Activated naive CD4-positive, alpha-beta T cell treated with Interleukin-2 at 50 U/mL for 16 hours (primary cell): ENCODE measurements at places on chromosomes 5 and 9.

- DNase-seq, result no peak
Observed at GRCh38 chr9:134487066-134487710, 154.4 kb upstream of the COL5A1 start.

- no peak for DNase-seq
Observed at GRCh38 chr5:73861313-73861988, 235.5 kb downstream of the ARHGEF28 start.

- DNase-seq, result no peak
Observed at GRCh38 chr5:159133041-159133741, 33.5 kb upstream of the EBF1 start.

DNA sequence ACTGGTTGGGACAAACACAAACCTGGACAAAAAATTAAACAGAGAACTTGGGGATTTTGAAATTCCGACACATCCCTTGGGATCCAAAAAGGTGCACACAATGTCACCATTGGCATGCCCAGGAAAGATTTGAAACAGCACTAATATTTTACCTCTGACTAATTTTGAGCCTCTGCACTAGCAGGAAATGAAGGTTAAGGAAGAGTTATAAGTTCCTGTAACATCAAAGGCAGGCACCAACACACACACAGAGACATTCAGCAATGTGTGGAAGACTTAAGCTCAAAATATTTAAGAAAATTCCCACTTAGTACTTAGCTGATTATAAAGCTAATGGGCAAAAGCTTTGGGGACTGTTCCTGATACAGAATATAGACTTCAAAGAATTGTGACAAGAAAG lies 247.0 kb downstream of the CDH9 start:
- no peak for DNase-seq

GRCh38 chr5:57002959-57003485 lies 51.1 kb upstream of the MIER3 start:
- no peak for DNase-seq

DNA sequence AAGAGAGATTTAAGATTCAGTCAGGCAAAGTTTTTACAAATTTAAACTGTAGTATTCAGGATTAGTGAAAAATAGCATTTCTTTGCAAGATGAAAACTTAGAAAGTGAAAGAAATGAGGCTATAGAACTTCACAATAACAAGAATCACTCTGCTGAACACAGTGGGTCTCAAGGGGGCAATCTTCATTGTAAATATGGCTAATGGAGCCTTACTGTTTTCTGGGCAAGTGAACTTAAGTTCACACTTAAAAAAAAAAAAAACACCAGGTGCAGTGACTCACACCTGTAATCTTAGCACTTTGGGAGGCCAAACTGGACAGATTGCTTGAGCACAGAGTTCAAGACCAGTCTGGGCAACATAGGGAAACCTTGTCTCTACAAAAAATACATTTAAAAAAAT lies 175.9 kb upstream of the SNX2 start:
- DNase-seq, result no peak

- DNase-seq, result no peak
Observed at GRCh38 chr5:30693326-30693725, 500.2 kb upstream of the CDH6 start.

GRCh38 chr5:34586117-34586885 lies 69.8 kb upstream of the RAI14 start:
- DNase-seq, result no peak

DNA sequence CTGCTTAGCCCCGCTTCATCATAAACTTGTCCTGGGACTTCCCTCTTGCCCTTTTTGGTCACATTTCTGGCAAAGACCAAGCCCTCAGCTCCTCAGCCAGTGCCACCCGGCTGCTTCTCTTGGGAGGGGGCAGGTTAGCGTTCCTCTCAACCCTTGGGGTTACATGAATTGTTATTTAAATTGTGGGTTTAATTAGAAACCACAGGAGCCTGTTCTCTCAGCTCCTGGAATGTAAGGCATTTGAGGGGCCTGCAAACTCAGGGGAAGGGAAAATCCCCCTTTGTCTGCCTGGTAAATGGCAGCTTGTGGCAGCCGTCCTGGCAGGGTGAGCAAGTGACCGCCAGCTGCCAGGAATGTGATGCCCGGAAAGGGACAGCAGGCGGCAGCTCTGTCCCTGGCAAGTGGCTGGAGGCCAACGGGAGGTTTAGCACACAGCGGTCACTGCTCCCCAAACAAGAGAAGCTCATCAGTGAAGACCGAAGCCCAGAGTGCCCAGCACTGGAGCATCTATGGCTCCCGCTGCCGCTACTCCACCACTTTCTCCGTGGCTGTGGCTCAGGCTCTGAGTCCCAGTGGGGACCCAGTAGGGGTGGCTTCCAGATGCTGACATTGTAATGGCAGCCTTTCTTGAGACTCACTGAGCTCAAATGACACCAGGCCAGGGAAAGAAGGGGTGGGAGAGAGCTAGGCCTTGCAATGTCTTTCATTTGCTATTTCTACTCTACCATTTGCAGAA lies 51.7 kb downstream of the SHB start:
- DNase-seq, result no peak

DNA sequence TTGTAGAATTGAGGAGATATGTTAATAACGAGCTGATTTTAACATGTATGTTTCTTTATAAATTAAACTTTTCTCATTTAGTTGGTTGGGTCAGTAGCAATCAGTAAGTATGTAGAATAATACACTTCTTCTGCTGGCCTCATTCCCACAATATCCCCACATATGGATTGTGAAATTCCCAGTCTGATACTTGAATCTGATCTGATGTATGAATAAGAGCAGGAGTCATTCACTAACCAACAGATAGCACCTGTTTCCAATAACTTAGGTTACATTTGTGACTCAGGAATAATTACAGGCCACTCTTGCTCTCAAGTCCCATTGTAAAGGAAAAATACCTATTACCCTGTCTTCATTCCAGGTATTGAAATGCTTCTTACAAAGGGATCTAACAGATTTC lies 23.9 kb downstream of the SLC36A1 start:
- no peak for DNase-seq

- DNase-seq, result no peak
Observed at GRCh38 chr5:79357398-79357797, 121.5 kb downstream of the JMY start.

DNA sequence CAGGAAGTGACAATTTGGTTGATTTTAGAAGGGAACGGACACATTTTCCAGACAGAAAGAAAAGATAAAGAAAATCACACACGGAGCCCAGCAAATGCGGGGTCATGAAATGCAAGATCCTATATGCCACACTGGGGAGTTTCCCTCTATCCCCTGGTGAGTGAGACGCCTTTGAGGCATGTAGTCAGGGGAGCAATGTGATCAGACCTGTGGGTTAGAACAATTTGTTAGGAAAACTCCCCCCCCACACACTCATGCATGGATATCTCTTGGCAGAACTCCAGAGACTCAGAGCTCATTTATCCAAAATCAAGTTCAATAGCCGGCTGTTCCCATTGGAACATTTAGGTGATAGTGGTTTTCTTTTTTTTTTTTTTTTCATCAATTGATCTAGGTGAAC lies 71.7 kb upstream of the TRIO start:
- DNase-seq, result no peak

DNA sequence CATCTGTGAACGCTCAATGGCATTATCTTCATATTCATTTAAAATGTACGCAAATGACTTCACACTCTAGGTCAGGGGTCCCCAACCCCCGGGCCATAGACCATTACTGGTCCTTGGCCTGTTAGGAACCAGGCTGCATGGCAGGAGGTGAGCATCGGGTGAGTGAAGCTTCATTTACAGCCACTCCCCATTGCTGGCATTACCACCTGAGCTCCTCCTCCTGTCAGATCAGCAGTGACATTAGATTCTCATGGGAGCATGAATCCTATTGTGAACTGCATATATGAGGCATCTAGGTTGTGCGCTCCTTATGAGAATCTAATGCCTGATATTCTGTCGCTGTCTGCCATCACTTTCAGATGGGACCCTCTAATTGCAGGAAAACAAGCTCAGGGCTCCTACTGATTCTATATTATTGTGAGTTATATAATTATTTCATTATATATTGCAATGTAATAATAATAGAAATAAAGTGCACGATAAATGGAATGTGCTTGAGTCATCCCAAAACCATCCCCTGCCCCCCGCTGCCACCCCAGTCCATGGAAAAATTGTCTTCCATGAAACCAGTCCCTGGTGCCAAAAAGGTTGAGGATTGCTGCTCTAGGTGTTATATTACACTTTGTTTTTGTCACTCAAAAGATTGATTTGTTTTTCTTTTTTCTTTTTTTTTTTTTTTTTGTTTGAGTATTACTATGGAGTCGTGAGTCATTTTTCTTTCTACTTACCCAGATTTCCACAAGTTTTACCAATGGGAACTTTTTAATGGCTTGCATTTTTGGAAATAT lies 127.2 kb downstream of the DOCK8 start:
- DNase-seq, result no peak

DNA sequence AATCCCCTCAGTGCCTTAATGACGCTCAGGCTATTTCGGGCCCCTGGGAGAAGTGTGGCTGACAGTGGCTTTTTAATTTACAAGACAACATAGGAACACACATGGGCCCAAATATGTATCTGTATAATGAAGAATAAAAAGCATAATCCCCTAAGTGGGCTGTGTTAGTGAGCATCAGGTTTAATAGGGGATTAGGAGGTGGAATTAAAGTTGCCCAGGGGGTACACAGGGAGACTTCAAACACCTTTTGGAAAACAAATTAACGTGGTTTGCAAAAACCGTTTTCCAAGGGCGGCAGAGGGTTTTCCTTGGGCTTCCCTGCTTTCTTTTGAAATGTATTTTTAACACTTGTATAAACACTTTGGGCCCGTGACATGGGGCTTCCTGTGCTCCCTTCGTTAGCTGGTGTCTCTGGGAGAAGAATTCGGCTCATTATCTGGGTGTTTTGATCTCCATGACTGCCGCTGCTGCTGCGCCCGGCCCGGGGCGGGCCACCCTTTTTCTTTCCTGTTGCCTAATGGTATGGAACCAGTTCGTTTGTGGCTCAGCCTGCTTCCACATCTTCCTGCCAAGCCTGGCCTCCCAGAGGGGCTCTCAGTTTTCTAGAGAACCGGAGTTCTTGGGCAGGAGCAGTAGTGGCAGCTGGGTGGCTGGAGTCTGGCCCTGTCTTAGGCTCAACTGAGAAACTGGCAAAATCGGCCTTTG lies 173.0 kb downstream of the MACROH2A1 start:
- DNase-seq, result no peak

DNA sequence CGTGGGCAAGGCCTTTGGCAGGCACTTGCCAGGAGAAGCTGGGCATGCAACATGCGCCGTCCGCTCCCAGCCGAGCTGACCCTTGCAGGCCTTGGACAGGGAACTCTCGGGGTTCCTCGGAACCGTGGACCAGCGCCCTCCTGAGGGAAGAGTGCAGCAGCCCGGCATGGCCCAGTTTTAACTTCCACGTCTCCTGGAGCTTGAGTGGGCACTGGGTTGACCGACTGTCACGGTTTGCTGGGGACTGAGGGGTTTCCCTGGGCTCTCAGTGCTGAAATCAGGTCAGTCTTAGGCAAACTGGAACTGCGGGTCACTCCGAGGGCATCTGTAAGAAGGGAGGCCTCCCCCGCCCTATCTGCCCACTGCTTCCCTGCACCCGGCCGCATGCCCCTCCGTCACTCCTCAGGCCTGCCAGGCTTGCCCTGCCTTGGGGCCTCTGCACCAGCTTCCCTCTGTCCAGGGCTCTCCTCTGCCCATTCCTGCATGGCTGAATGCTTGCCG lies 87.0 kb upstream of the PHYKPL start:
- DNase-seq, result no peak

- DNase-seq, result no peak
Observed at GRCh38 chr9:589723-590122, 251.8 kb upstream of the DMRT1 start.

DNA sequence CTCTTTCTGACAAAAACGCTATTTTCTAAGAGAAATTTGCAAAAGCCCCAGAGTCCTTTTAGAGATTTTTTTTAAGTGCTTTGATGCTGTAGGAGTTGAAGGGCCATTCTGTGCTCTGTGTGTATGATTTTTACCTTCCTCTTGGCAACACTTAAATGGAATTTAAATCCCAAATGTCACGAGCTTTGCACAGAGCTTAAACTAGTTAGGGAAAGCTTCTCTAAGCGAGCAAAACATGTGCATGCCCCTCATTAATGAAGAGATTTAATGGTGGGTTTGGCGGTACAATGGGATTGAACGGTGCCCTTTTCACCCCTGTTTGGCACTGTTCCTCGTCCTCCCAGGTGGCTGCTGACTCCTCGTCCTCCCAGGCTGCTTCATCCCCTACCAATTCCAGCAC lies 220.7 kb downstream of the DRD1 start:
- DNase-seq, result no peak

DNA sequence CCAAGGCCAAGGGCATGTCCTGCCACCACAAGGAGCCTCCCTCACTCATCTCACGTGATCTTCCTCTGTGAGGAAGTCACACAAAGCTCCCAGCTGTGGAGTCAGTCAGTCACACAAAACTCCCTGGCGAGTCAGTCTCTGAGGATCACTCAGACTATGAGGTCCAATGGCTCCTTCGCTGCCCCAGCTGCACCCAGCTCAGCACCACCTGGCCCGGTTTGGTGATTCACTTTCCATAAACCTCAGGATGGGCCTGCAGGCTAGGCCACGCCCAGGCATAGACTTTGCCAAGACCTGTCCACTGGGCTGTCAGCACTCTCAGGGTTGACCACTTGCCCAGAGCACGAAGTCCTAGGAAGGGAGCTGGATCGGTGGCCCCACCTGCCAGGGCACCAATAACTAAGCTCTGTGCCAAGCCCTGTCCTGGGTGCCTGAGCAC lies 233.8 kb downstream of the HSPA4 start:
- DNase-seq, result no peak

DNA sequence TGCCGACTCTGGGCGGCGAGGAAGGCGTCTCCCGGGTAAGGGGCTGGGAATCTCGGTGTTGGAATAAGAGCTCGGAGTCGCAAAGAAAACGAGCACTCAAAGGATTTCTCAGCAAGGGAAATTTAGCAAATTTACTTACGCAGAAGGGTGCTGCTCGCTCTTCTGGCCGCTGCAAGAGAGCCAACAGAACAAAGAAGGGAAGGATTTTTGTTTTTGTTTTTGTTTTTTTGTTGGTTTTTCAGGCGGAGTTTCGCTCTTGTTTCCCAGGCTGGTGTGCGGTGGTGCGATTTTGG lies 279 bp downstream of the GTF3C5 start:
- DNase-seq, result no peak

DNA sequence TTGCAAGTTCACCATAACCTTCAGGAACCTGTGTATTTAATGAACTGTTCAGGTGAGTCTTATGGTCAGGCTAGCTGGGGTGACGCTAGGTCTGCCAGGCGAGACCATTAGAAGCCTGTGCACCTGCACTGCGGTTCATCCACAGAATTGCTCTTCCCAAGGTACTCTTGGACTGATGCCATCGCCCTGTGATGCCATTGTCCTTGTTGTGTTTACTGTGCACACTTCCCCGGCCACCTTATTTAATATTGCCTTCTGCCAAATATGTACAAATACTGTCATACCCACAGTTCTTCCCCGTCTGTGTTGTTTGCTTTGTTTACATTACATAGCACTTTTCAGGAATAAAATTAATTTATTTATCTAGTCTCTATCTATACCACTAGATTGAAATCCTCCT lies 66.3 kb downstream of the RCL1 start:
- DNase-seq, result no peak
